ENCODE measurements at places on chromosomes 7 and 10.
A peak's percentile ranks its signal among the peaks of the same experiment; 100 is the strongest.

DNA sequence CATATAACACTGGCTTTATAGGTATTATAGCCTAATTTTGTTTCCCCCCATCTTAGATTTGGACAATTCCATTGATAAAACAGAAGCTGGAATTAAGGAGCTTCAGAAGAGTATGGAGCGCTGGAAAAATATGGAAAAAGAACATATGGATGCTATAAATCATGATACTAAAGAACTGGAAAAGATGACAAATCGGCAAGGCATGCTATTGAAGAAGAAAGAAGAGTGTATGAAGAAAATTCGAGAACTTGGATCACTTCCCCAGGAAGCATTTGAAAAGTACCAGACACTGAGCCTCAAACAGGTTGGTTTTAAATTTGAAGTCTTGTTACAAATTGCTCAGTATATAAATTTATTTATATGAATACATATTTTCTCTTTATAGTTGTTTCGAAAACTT is 34.1 kb downstream of the SMC3 start:
- DNase-seq: no peak

GRCh38 chr10:95841661-95842498 is 65.9 kb upstream of the CC2D2B start:
- peak; percentile 31 for DNase-seq

DNA sequence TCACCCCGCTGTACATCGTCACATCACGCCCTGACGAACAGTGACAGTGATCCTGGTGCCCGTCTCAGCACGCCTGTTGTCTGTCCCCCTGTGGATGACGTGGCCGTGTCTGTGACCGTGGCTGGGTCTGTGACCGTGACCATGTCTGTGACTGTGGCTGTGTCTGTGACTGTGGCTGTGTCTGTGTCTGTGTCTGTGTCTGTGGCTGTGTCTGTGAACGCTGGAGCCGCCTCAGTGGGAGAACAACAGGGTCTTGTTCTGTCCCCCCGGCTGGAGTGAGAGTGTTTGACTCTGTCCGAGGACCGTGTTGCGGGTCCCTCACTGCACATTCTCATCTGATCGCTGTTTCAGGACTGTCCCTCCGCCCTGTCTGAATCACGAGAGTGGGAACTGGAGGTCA is 202.2 kb downstream of the TCERG1L start:
- no peak for DNase-seq

DNA sequence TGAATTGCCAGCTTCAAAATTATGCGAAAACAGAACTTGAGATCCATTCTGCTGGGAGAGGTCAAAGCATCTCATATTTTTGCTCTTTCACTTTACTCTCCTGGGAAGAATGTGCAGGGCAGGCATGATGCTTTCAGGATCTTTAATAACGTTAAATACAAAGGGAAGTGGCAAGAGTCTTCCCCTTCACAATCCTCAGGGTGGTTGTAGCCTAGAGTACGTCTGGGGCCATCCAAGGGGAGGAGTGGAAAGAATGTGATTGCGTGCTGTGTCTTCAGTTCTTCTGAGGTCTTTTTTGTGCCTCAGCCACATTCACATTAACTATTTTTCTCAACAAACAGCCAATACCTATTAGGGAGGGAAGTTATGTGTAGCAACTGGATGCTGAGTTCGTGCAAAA is 207.3 kb downstream of the HGF start:
- no peak for DNase-seq

- DNase-seq: no peak
Measured at GRCh38 chr10:34864149-34865067, 49.3 kb upstream of the PARD3 start.

GRCh38 chr10:31648966-31649365 is 279.7 kb downstream of the ARHGAP12 start:
- DNase-seq: no peak

- peak; percentile 42 for DNase-seq
Measured at GRCh38 chr7:120278773-120279172, 5.8 kb downstream of the KCND2 start.

GRCh38 chr7:122256046-122256445 is 48.5 kb downstream of the FEZF1 start:
- DNase-seq: no peak

GRCh38 chr7:120583899-120584586 is 273.9 kb downstream of the TSPAN12 start:
- no peak for DNase-seq

- DNase-seq: no peak
Measured at GRCh38 chr7:36388423-36388822, 1.2 kb upstream of the ANLN start.

- no peak for DNase-seq
Measured at GRCh38 chr10:113399065-113399464, 153.8 kb upstream of the HABP2 start.

GRCh38 chr7:152336754-152337368 is 98.9 kb downstream of the KMT2C start:
- peak; percentile 25 for DNase-seq

- DNase-seq: no peak
Measured at GRCh38 chr10:86295351-86295750, 71.2 kb downstream of the GRID1 start.

GRCh38 chr10:70622981-70623844 is 20.7 kb upstream of the PRF1 start:
- no peak for DNase-seq

GRCh38 chr10:114485696-114486400 is 81.5 kb upstream of the AFAP1L2 start:
- no peak for DNase-seq

DNA sequence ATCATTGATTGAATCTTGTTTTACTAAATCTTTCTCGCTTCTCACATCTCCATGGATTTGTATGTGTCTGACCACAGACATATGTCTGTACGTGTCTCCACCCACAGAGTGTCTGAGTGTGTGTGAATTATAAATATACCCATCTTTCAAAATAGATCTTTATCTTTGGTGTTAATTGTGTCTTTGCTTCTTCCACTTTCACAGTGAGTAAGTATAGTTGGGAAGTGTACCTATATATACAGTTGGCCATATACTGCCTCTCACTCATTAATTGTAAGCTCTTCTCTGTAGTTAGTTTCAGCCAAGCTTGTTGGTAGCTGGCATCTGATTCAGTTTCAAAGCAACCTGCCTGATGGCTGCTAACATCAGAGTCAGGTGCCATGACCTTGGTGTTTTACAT is 18.4 kb downstream of the EEPD1 start:
- DNase-seq: no peak

DNA sequence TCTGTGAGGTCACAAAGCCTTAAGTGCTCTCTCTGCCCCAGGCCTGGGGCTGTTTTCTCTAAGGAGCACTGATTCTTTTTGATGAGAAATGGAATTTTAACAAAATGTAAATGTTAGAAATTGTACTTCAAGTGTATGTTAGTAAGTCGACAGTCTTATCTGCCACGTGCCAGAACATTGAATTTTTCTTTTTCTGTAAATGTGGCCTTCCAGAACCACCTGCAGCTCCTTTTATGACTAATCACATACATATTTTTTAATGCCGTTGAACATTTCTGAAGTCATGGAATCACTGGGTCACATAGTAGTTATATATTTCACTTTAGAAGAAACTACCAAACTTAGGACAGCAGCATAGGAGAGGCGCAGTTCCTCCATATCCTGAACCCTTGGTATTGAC is 38.0 kb downstream of the UBE3C start:
- no peak for DNase-seq

DNA sequence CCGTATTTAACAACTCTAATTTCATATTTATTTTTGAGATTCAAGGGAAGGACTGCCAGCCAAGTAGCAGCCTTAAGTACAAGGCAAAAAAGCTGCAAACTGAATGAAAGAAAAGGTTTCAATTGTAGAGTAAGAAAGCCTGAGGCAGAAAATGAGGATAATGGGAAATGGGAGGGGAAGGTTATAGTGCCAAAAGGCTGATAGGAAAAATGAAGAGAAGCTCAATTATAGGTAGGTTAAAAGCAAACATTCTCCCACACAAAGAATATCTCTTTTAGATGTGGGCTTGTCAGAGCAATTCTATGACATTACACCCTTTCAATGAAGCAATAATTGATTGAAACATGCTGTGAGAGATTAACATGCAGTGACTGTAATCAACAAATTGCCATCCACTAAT is 175.3 kb downstream of the RAPGEF5 start:
- DNase-seq: peak; percentile 25

GRCh38 chr10:31745612-31746376 is 182.8 kb downstream of the ARHGAP12 start:
- DNase-seq: no peak

GRCh38 chr7:85154282-85154937 is 32.4 kb downstream of the SEMA3D start:
- no peak for DNase-seq

DNA sequence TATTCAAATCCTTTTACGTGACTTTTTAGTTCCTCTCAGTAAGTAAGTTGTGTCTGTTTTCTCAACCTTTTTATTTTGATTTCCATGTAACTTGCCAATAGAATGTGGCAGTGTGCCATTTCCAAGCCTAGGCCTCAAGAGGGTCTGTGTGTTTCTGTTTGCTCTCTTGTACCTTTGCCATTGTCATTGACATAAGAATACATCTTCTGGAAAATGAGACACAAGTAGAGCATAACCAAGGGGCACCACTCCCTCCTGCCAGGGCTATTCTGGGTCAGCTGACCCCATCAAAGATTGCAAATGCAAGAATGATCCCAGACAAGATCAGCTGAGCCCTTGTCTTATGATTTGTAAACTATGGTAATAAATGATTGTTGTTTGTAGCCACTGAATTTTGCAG is 524.0 kb downstream of the IPMK start:
- DNase-seq: no peak

DNA sequence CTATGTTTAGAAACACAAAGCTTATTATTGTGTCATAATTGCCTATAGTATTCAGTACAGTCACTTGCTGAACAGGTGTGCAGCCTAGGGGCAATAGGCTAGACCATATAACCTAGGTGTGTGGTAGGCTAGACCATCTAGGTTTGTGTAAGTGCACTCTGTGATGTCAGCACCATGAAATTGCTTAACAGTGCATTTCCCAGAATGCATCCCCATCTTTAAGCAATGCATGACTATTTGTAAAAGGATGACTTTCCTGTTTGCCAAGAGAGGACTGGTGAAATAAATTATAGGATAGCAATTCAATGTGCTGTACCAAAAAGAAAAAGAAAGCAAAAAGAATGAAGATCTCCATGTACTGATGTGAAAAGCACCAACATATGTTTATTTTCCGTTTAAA is 288.7 kb upstream of the AUTS2 start:
- DNase-seq: no peak

GRCh38 chr7:129777195-129777844 is 165.8 kb downstream of the NRF1 start:
- no peak for DNase-seq

DNA sequence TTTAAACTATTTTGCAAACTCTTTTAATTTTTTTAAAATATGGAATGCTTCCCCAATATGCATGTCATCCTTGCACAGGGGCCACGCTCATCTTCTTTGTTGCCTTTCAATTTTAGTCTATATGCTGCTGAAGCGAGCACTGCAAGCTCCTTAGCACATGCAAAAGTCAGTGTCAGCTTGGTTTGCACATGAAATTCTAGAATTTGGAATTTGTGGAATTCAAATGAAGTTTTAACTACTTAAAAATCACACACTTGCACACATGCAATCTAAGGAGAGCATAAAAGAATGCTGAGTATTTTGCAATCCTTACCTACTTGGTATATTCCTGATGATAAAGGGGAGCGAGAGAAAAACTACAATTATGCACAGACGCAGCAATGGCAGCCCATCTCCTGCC is 78.3 kb upstream of the ATP6V0A4 start:
- DNase-seq: no peak

DNA sequence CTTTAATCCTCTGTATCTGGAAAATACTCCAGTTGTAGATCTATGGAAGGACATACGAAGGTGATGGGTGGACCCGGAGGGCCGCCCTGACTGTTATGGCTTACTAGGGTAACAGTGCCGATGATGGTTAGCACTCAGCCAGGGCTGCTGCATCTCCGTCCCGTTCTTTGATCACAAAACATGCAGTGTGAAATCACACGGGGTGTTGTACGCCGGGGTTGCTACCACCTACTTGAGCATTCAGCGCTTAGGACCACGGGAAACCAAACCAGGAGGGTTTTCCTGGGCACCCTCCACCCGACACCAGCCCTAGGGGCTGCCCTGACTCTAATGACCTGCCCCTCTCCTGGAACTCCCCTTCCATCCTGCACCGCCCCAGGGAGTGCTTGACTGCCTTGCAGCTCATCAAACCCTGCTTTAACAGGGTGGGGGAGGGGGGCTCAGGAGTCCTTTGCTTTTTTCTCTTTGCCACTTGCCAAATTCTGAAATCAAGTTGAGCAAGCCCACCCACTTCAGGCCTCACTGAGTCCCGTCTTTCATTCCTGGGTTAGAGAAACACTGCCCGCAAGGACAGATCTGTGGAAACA is 20.4 kb downstream of the ZNF775 start:
- no peak for DNase-seq

DNA sequence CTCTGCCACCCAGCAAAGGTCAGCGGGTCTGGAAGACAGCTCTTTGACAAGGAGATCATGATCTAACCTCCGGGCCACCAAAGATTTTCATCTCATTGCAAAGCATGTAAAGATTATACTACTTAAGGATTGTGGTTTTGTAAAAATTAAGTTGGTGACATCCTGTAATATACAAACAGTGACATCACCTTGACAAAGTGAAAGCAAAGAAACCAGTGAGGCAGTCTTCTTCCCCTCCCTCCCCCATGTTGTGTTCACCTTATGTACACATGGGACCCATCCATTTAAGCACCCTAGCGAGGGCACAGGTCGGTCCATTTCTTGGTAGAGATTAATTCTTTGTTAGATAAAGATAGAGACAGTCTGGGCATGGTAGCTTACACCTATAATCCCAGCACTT is 3.9 kb downstream of the MDH2 start:
- DNase-seq: no peak

DNA sequence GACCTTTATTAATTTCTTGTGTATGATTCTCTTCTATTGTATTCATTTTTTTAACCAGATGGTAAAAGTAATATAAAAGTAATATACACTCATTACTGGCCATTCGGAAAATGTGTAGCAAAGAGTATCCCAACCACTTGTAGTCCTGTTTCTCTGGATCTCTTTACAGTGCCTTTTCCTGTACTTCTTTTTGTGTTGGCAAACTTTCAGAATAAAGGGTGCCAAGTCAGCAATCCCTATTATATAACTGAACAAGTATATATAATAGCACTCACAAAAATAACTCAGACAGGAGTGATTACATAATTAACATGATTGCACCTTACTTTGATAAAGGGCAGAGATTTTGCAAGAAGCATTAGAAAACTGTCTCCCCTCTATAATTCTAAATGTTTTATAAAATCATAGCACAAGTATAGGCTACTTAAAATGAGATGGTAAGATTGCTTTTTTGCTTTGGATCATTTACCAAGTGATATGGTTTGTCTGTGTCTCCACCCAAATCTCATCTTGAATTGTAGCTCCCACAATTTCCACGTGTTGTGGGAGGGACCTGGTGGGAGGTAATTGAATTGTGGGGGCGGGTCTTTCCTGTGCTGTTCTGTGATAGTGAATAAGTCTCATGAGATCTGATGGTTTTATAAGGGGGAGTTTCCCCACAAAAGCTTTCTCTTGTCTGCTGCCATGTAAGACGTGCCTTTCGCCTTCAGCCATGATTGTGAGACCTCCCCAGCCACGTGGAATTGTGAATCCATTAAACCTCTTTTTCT is 41.5 kb upstream of the EPC1 start:
- no peak for DNase-seq
